ENCODE measurements at places on chromosomes 6 and 20.

DNA sequence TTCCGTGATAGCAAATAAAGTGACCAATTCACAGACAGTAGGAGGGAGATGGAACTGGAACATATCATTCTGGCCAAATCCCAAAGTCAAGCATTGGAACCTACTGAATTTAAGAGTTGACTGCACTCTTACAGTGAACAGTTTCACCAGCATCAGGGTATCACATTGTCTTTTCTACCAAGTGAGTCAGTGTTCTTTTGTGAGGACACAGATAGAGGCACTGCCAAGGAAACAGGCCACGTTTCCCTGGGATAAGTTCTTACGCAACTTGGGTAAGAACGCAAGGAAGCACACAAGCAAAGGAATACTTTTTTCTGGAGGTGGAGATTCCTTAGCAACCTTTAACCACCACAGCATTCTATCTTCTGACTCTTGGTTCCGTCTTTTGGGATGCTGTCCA, 28.6 kb upstream of the ENPP5 start:
- no peaks in the 10 kb centered on the region for H3K4me1 ChIP-seq
- H3K27me3 ChIP-seq = no peaks in the 10 kb centered on the region
- no peak overlapping the region for H3K4me3 ChIP-seq
- no peaks in the 10 kb centered on the region for H3K36me3 ChIP-seq
- DNase-seq = peak; percentile 90

GRCh38 chr20:33753763-33754162, 22.0 kb downstream of the ZNF341 start:
- DNase-seq = no peak
- H3K4me3 ChIP-seq = no peak overlapping the region
- no peaks in the 10 kb centered on the region for H3K36me3 ChIP-seq
- H3K4me1 ChIP-seq = no peaks in the 10 kb centered on the region

DNA sequence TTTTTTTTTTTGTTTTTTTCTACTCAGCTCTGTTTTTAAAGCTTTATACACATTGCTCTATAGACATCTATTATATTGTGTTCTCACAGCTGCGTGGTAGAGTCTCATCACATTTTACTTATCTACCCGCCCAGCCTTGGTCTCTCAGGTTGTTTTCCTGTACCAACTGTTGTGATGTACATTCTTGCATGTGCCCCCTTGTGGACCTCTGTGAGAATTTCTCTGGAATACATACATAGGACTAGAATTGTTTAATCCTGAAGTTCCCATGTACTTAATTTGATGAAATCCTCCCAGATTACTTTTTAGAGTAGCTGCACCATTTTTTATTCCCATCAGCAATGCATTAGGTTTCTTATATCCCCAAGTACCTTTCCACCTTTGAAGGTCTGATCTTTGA, 40.4 kb upstream of the TINAG start:
- no peaks in the 10 kb centered on the region for H3K36me3 ChIP-seq

DNA sequence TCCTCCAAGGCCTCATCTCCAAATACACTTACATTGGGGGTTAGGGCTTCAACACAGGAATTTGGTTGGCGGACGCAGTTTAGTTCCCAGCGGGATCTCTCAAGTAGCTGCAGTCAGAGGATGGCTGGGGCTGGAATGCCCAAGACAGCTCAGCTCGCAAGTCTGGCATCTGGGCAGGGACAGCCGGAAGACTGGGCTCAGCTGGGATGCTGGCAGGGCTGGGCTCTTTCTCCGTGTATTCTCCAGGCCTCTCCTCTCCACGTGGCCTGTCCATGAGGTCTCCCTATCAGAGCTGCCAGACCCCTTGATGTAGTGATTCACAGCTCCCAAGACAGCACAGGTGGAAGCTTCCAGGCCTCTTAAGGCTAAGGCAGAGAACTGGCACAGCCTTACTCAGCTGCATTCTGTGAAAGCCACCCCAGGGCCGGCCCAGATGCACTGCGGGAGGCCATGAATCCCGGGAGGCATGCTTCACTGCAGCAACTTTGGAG, 5.0 kb downstream of the FGD2 start:
- no peaks in the 10 kb centered on the region for H3K36me3 ChIP-seq
- no peaks in the 10 kb centered on the region for H3K4me1 ChIP-seq
- H3K27me3 ChIP-seq = no peaks in the 10 kb centered on the region
- no peak overlapping the region for H3K4me3 ChIP-seq
- no peak overlapping the region for H3K27ac ChIP-seq
